ENCODE measurements at places on chromosomes 16 and 17.

DNA sequence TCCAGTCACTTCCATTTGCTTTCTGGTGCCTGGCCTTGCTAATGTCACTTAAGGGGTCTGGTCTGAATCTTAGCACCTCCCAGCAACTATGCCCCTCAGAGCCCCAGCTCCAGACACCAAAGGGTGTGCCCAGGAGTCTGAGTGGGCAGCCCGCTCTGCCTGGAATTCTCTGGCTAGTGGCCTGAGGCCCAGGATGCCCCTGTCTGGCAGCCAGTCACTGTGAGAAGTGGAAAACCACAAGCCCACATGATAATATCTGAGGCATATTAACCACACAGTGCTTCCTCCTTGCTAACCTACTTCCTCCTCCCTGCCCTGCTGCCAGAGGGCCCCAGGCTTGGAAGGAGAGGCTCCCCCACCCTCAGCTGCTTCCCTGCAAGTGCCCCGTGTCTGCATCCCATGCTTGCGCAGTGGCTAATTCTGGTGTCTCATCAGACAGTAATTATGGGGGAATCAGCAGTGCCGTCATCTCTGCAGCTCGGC lies 14.0 kb downstream of the SRCIN1 start:
- no peak for DNase-seq

DNA sequence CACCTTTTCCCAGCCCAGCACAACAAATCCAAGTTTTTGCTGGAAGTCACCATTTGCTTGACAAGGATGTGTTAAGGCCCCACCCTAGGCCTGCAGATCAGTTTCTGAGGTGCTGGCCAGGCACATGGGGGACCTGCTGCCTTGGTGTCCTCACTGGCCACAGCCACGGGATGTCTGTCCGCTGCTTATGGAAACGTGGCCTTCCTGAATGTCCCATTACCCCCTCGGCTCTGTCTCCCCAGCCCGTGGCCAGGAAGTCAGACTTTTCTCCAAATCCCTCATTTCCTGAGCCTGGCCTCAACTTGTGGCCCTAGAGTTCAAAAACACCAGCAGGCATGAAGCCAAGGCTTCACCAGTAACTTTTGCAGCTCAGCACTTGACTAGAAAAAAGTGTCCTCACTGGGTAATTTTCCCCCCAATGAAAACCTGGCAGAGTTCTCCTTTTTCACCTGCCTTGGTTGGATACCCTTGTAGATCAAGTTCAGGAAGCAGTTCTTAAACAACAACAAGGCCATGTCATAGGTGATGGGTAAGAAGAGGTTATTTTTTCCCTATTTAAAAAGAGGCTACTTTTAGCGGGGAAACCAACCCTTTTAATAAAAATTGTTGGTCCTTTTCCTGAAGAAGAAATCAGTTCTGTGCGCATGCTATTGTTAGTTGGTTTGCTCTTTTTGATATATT lies 80.8 kb downstream of the SOCS1 start:
- DNase-seq = no peak

DNA sequence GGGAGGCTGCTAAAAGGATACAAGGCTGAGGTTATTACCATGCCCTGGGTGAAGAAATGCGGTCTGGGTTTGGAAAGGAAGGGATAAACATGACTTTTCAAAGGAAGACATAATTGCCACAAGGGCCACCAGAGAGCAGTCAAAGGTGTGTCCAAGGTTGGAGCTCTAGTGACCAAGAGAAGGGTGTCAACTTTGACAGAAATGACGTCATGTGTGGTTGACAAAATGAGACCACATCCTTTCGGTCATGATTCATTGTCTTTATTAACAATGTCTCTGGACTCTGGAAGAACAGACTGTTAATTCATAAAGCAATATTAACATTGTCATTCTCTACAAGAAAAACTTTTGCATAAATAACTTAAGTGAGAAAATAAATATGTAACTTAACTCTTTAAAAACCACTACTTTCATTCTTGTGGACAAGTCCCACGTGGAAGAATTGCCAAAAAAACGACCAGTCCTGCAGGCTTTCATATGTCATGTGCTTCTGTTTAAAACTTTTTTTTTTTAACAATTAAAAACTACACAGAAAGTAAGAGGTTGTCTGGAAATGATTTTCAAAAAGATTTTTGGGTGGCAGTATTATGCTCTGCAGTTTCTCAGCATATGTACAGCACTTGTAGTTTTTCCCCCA lies 5.0 kb downstream of the SOST start:
- DNase-seq = no peak

DNA sequence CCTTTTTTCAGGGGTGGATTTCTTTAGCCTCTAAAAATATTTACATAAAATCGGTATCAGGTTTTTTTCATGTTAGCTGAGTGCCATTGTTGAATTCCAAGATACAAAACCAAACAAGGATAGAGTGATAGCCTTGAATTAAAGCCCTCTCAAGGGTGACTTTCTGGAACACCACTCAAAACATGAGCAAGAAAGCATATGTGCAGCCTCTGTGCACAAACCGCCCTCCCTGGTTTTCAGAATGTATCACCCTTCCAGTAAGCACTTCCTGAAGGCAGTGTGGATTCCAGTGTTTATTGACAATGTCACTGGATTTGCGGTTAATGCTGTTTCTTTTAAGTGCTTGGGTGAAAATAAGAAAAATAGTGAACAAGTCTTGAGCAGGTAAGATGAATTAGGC lies 597.7 kb downstream of the TMEM114 start:
- no peak for DNase-seq

- no peak for DNase-seq
Observed at GRCh38 chr16:47063011-47063724, 80.6 kb downstream of the NETO2 start.

- DNase-seq = no peak
Observed at GRCh38 chr16:66503030-66503429, 46.9 kb downstream of the TK2 start.

GRCh38 chr16:56237451-56237930 lies 46.2 kb downstream of the GNAO1 start:
- DNase-seq = no peak

DNA sequence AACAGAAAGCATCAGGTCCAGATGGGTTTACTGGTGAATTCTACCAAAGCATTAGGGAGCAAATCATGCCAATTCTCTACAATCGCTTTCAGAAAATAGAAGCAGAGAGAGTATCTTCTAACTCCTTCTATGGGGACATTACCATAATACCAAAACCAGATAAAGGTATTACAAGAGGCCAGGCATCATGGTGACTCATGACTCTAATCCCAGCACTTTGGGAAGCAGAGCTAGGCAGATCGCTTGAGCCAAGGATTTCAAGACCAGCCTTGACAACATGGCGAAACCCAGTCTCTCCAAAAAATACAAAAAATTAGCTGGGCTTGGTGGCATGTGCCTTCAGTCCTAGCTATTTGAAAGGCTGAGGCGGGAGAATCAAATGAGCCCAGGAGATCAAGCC lies 23.0 kb downstream of the HBQ1 start:
- DNase-seq = no peak

- DNase-seq = no peak
Observed at GRCh38 chr17:63647065-63647725, 25.0 kb downstream of the MAP3K3 start.

GRCh38 chr17:69651921-69652320 lies 237.4 kb downstream of the MAP2K6 start:
- DNase-seq = no peak

GRCh38 chr17:75845933-75846691 lies 1.9 kb upstream of the UNC13D start:
- DNase-seq = no peak

DNA sequence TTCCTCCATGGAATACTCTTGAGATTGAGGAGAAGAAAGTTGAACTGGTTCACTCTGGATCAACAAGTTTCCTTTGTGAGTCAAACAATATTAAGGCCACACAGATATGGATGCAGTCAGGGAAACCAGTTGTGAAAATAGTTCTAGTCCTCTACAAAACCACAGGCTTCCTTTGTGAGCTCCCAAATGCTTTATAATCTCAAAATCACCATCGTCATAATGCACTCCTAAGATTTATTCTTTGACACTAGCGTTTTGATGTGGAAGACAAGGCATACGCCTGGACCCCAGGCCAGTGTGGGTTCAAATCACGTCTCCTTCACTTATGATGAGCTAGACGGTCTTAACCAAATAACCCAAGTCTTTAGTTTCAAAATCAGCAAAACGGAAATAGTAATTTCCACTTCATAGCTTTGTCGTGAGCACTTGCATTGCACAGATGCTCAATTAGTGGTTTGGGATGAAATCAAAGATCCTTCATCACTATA lies 142.6 kb downstream of the STX8 start:
- DNase-seq = no peak

DNA sequence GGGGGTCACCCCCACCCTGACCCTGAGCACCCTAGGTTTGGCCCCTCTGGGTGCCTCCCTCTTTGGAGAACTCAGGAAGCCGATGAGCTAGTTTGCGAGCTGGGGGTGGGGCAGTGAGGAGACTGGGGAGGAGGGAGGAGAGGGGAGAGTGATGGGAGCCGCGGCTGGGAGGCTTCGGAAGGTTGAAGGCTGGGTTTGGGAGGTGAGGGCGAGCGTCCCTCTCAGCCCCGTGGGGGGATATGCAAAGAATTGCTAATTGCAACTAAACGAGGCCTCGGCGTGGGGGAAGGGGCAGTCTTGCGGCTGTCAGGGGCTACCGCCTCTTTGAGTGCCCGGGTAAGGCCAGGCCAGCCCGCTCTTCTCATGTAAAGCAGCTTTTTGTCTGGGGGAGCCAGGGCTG lies 17.6 kb upstream of the FZD2 start:
- DNase-seq = no peak

GRCh38 chr17:78341559-78342448 lies 18.1 kb downstream of the SOCS3 start:
- DNase-seq = no peak

- DNase-seq = no peak
Observed at GRCh38 chr17:44230140-44230539, 10.7 kb upstream of the UBTF start.

DNA sequence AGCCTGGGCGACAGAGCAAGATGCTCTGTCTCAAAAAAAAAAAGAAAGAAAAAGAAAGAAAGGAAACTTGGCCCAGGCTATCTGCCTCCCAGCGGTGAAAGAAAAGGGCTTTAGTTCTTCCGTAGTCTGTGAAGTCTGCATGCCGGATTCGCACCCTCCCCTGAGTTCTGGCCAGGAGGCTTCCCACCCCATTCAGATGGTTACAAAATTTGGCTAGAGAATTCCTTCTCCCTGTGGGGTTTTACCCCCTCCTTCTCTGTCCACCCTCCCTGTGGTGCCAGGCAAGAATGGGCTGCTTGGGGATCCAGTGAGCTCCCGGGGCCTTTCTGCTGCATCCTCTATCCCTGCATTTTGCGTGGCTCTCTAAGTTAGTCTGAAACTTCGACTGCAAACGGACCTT lies 37.8 kb downstream of the PAFAH1B1 start:
- DNase-seq = no peak

- DNase-seq = no peak
Observed at GRCh38 chr16:4319454-4320421, 3.9 kb downstream of the GLIS2 start.

DNA sequence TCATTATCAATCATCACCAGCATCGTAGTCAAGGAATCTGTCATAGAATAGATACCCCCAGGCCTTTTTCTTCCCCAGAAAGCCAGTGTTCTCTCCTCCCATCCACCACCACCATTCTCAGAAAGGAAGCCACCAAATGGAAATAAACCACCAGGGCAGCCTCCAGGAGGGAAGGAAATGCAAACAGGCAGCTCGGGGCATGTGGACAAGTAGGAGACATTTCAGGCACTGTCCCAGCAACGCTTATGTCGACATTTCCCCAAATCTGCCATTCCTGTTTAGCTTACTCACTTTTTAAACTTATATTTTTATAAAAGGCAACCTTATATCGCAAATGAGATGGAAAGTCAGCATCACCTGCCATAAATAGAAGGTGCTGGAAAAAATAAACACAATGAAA lies 15.8 kb downstream of the EMP2 start:
- no peak for DNase-seq

DNA sequence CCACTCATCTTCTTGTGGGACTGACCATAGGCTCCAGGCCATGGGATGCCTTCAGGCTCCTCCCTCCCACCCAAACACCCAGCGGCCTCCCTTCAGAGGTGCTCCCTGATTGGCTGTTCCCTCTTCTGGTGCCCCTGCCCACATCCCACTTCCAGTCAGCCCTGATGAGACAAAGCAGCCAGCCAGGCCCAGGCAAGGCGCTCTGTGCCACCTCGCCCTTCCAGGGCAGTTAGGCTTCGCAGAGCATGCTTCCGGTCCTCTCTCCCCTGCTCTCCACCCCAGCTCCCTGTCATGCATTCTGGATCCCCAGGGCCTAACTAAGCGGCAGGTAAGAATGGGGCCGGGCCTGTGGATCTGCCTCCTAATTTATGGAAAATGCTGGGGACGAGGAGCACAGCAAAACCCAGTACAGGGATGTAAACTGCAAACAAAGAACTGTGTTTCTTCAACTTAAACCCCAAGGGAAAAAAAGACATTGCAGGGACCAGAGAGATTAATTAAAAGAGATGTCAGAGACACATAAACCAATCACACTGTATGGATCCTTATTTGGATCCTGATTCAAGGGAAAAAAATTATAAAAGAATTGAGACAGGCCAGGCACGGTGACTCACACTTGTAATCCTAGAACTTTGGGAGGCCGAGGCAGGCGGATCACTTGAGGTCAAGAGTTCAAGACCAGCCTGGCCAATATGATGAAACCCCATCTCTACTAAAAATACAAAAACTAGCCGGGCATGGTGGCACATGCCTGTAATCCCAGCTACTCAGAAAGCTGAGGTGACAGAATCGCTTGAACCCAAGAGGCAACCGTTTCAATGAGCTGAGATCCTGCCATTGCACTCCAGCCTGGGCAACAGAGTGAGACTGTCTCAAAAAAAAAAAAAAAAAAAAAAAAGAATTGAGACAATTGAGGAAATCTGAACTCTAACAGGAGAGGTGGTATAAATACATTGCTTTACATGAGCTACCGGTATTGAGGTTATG lies 26.0 kb downstream of the ZDHHC7 start:
- DNase-seq = no peak

GRCh38 chr17:66955821-66956220 lies 8.7 kb upstream of the CACNG4 start:
- DNase-seq = no peak

DNA sequence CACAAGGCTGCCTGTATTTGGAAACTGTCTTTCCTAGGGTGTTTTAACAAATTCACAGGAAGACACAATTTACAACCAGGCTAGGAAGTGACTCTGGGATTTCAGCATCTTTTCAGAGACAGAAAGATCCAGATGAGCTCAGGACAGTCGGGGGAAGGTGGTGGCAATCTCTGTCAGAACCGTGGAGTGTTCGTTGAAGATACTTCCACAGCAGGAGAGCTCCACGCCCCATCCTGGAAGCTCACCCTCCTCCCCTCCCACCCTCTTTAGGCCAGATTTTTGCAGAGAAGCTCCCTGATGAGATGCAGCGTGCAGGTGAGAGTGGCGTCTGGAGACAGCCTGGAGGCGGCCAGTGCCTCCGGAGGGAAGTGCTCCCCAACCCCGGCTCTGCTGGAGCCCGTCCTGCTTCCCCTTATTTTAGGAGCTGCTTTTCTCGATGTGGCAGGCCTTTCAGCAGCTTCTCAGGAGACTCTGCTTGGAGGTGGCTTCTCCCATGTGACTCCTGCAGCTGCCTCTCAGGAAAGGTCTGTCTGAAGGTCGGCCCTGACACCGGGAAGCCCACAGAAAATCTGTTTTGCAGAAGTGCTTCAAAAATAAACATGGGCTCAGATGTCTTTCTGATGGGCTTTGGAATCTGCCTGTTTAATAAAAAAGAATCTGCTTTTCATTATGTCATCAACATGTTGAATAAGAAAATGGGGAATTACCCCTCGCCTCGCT lies 186.4 kb upstream of the CHMP6 start:
- no peak for DNase-seq

- DNase-seq = no peak
Observed at GRCh38 chr16:25845901-25846300, 154.1 kb downstream of the HS3ST4 start.

Measured in stimulated activated CD8-positive, alpha-beta memory T cell treated with anti-CD3 and anti-CD28 coated beads, Interleukin-2, amount 100 ng/mL, for 1 hour (primary cell).